Daoy (cell line): ENCODE measurements at places on chromosomes 1 and 21.

- DNase-seq: no peak
Measured at GRCh38 chr1:231919239-231919885, 292.8 kb downstream of the DISC1 start.

DNA sequence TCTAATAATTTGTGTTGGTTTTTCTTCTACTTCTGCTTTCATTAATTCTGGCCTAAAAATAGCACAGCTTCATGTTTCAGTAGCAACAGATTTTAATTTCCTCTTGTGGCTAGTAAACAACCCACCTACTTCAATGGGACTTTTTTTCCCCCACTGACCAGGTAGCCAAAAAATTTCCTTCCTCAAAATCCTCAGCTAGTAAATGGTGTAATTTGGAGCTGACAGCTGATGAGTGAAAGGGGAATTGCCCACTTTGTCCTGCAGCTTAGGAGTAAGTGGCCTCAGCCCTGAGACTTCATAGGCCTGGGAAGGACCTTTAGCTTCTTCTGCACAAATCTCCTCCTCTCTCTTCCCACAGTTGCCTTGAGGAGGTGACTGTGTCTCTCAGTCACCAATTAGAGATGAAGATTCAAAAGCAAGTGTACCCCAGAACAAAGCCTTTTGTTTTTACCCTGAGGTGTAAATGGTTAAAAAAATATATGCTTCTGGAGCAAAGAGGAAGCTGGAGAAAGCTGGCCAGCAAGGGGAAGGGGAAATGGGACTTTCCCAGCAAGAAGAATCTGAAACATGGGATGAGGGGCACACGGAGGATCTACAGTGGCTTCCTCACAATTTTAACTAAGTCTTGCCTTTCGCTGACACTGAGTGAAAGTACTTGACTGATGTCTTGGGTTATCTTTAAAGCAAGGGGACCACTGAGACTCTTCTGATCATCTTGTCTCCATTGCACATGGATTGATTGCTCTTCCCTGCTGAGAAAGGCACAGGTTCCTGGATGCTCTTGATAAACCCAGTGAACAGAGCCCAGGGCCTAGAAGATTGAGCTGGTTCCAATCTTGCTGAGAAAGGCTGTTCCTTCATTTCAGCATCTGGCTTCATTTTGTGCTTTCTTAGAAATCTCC is 35.8 kb upstream of the VCAM1 start:
- DNase-seq: no peak

DNA sequence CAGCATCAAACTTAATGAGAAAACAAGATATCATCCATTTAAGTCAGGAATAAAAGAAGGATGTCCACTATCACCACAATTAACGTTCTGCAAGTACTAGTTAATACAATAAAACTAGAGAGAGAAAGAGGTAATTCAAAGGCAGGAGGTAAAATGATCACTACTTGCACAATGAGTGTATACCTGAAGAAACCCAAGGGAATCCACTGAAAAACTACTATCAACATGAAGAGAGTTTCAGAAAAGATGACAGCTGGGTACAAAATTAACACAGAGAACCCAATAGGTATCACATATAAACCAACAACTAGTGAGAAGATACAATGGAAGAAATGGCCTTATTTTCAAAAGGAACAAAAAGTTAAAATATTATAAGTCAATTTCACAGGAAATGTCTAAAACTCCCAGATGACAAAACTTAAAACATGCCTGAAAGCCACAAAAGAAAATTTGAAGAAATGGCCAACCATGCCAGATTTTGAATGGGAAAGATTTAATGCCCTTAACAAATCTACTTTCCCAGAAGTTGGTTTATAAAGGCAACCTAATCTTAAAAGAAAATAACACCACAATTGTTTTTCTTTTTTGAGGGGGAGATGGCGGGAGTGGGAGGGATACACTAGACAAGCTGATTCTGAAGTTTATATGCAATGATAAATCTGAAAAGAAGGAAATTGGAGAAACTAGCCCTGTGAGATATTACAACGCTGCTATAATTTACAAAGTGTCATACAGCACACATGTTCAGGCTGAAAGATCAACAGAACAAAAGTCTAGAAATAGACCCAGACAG is 17.8 kb downstream of the VPS26C start:
- no peak for DNase-seq

DNA sequence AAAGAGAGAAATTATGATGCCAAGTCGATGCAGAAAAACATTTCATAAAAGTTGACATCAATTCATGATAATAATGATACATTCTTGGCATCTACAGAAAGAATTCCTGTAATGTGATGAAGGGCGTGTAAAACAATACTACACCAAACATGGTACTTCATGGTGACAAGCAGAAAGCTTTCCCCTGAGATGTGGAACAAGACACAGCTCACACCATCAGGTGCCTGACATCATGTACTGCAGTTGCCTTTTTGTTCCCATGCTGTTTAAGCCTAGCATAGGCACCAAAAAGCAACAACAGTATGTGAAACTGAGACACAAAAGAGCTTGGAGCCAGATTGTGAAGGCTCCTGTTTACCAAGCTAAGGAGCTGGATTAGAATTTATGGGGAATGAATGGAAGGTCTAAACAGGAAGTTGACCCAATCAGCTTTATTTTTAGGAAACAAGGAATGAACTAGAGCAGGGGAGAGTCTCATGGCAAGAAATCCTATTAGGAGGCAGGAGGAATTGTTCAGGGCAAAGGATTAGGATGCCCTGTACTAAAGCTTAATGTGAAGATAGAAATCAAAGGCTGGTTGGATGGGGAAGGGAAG is 67.2 kb downstream of the SYDE2 start:
- DNase-seq: no peak

- DNase-seq: peak; percentile 47
Measured at GRCh38 chr1:28208818-28209441, 23.9 kb downstream of the DNAJC8 start.

DNA sequence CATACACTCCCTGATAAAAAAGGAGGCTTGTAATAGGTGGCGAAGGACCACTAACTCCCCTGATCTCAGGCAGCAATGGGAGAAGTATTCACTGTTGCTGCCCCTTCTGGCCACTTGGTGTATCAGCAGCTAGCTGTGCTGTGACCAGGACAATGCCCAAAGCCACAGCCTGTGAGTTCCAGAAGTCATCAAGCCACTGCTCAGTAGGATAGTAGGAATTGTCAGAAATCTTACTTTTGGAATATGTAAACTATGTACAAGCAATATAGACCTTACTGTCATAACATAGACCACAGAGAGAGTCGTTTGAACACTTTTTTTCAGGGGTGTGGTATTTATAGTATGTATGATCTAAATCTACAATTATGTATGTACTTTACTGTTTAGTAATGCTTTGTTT is 248.3 kb upstream of the CAMK1G start:
- DNase-seq: peak; percentile 48

- no peak for DNase-seq
Measured at GRCh38 chr1:56436296-56436695, 143.1 kb downstream of the PLPP3 start.

DNA sequence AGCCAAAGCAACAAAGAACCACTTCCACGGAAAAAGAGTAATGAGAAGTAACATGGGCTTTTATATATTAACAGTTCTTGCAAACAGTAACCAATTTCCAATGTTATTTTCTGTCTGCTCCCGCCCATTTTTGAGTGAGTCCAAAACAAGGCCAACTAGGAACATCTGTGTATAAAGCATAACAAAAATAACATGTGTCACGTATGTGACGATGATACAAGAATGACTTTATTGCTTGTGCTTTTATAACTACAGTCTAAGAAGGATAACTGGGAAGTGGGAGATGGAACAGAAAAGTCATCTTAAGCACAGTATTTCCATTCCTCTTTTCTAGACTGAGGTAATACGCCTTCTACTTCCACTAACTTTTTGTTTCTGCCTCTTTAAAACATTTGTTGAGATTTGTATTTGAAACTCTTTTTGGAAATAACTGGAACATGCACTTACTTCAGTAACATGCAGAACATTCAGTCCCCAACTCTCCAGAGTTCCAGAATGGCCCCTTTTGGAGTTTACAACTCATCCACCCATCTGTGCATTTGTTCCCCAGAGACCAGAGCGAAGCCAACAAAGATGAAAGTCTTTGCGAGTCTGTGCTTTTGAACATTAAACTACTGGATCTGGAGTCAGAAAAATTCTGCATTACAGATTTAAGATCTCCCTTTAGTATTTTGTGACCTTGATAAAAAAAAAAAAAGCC is 143.0 kb upstream of the ZRANB2 start:
- no peak for DNase-seq

GRCh38 chr1:170800812-170801211 is 134.5 kb upstream of the MROH9 start:
- no peak for DNase-seq

GRCh38 chr21:44434568-44434925 is 20.8 kb upstream of the LRRC3 start:
- no peak for DNase-seq

- DNase-seq: no peak
Measured at GRCh38 chr21:43365611-43366426, 61.1 kb downstream of the SIK1 start.

DNA sequence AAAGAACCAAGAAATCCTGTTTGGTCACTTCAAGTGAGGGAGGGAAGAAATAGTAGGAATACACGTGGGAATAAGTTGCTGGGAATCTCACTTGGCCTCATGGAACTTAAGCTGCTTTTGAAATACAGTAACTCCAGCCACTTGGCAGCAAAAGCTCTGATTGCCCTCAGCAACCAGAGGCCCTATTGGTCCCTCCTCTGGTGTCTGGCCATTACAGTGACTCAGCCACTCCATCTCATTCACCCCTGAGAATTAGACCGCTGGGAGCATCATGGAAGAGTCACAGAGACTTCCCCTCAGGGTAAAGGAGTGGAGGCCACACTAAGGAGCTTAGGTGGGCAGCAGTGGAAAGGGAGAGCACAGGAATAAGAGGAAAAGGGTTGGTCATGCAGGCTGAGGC is 99.6 kb downstream of the ELAVL4 start:
- DNase-seq: peak; percentile 10

- DNase-seq: no peak
Measured at GRCh38 chr1:24768873-24769605, 23.8 kb downstream of the CLIC4 start.

DNA sequence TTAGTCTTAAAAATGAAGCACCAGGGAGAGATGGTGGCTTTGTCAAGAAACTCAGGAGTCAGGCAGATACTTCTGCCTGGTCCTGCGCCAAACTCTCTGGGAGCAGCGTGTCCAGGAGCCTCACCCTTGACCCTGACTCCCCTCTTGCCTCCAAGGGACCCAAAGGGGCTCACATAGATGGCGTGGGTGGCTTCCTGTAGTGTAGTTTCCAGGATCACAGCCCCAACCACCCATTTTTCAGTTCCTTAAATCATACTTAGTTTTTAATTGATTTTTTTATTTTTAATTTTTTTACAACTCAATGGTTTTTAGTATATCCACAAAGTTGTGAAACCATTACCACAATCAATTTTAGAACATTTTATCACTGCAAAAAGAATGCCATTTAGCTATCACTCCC is 107.7 kb upstream of the IGSF21 start:
- no peak for DNase-seq

DNA sequence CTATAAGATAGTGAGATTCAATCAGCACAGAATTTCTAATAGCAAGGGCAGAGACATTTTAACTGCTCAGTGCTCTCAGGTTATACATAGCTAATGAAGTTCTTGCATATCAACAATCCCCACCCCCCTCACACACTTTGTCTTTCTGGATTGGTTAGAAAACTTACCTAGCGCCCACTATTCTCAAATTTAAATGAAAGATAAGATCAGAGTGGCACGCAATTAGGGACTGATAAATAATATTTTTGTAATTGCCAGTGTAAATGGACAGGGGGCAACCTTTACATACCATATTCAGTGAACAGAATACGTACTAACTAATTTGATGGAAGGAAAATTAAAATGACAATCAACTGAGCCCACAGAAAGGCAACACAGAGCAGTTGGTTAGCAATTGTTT is 11.7 kb downstream of the SELL start:
- no peak for DNase-seq

GRCh38 chr1:114224196-114224907 is 70.7 kb upstream of the SYT6 start:
- no peak for DNase-seq

DNA sequence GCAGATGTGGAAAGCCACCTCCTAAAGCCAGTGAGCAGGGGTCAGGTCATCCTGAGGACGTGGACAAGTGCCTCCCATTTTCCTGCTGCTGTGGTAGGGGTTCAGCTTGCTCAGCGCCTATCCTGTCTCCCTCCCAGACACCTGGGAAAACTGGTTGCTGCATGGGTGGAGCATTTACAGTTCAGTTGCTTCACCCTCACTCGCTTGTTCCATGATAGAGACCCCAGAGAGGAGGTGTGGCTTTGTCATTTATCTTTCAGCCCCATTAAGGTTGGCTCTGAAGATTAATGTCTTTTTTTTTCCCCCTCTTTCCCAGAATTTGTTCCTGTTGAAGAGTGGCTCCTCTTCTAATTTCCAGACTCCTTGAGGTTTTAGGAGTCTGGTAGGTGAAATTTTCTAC is 9.2 kb downstream of the VANGL1 start:
- DNase-seq: no peak

DNA sequence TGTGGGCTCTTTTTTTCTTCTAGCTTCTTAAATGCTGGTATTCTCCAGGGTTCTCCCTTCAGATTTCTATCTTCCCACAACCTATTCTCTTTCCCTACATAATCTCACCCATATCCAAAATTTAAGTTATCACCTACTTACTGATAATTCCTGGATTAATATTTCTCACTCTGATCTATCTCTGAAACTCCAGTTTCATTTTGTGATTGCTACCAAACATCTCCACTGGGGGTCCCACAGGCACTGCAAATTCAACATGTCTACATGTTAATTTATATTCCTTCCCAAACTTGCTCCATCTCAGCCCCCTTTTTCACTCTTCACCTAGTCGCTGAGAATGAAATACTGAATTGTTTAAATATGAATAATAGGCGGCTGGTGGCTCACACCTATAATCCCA is 9.9 kb upstream of the C1orf141 start:
- no peak for DNase-seq

DNA sequence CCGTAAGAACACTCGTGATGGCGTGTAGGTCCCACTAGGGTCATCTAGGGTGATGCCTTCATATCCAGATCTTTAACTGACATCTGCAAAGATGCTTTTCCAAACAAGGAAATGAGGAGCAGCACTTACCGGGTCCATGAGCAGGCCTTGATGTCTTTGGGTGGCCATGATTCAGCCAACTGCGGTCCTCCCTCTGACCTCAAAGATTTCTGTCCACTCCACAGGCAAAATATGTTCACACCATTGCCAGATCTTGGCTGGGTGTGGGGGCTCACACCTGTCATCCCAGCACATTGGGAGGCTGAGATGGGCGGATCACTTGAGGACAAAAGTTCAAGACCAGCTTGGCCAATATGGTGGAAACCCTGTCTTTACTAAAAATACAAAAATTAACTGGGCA is 18.2 kb downstream of the TRPM2 start:
- no peak for DNase-seq
